ENCODE measurements at places on chromosomes 7 and 10.

- DNase-seq: no peak
Measured at GRCh38 chr10:74307061-74307651, 156.1 kb downstream of the ADK start.

- no peak for DNase-seq
Measured at GRCh38 chr7:100212631-100213286, 7.0 kb upstream of the PVRIG start.

GRCh38 chr10:29386342-29386999 is 97.6 kb downstream of the LYZL1 start:
- peak; percentile 56 for DNase-seq

- DNase-seq: peak; percentile 92
Measured at GRCh38 chr7:106609416-106609815, 51.5 kb downstream of the CCDC71L start.

- no peak for DNase-seq
Measured at GRCh38 chr10:31624611-31625010, 304.0 kb downstream of the ARHGAP12 start.

- no peak for DNase-seq
Measured at GRCh38 chr7:121383235-121383910, 12.7 kb downstream of the FAM3C start.

- no peak for DNase-seq
Measured at GRCh38 chr10:71457908-71458307, 61.2 kb downstream of the CDH23 start.

DNA sequence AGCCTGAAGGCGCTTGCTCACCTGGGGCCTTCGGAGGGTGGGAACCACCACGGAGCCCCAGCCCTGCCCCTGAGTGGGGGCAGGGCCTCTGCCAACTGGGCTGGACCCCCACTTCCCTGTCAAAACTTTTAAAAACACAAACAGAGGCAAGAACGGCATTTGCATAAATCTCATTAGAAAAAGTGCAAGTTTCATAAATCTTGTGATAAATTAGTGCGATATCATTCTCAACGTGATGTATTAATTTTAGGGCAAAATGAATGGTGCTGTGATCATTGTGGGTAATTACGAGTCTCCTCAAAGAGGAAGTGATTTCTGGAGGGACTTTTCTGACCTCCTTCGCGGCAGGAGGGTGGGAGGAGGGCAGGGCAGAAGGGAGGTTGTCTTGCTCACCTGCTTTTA is 98.3 kb downstream of the CDH23 start:
- no peak for DNase-seq

DNA sequence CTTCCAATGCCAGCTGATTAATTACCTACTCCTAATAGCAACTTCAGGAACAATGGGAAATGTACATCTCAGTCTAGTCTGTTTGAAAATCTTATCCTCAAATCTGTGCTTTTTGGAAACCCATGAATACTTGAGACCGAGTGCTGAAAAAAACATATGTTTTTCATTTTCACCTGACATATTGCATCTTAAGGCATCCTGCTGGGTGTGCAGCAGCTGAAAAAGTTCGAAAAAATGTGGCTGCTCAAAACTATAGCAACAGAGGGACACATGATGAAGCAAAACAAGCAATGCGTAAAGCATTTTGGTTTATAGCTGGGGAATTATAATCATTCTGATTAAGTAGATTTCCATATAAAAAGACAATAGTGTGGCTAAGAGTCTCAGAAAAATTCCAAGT is 218.0 kb downstream of the CREB5 start:
- peak; percentile 78 for DNase-seq

- DNase-seq: no peak
Measured at GRCh38 chr10:117472872-117473271, 69.7 kb upstream of the EMX2 start.

DNA sequence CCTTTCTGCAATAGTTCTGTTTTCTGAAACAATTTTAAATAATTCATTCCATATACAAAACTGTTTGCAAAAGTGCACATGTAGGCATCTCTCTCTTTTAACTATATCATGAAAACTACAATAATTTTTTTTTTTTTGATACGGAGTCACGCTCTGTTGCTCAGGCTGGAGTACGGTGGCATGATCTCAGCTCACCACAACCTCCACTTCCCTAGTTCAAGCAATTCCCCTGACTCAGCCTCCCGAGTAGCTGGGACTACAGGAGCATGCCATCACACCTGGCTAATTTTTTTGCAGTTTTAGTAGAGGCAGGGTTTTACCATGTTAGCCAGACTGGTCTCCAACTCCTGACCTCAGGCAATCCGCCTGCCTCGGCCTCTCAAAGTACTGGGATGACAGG is 44.0 kb upstream of the SEMA3A start:
- DNase-seq: no peak

DNA sequence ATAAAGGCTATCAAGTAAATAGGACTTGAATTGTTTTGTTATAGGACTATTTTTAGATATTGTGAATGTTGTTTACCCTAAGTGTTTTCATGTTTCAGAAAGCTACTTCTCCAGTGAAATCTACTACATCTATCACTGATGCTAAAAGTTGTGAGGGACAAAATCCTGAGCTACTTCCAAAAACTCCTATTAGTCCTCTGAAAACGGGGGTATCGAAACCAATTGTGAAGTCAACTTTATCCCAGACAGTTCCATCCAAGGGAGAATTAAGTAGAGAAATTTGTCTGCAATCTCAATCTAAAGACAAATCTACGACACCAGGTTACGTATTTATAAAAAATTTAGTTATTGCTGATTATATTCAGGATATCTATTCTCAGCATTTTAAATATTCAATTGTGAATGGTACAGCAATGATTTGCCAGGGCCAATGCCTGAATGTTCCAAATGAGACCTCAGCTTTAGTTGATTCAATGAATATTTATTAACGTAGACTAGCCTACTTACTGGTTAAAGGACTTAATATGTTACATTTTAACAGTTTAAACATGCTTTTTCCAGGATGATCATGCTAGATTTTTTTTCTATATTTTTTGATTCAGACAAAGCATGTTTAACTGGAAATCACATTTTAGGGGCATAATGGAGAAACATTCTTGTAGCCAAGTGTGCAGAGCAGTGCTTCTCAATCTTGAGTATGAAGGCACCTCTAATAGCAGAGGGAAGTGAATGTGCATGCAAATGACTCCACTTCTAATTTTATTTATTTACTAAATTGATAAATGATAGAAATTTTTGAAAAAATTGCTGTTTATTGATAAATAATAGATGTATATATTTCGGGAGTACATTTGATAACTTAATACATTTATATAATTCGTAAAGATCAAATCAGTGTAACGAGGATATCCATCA is 18.2 kb downstream of the ANLN start:
- DNase-seq: no peak

All from fibroblast of skin of right biceps (primary cell).